Posterior vena cava (tissue), 2 donors: ENCODE measurements at places on chromosomes 3 and 15. TPM values are rescaled to one million over a fixed set of nuclear protein-coding genes. Genes with fewer than 3 reads are reported as not detected.

- no peak for DNase-seq
Observed at GRCh38 chr3:124714223-124714853, 15.9 kb upstream of the UMPS start.

DNA sequence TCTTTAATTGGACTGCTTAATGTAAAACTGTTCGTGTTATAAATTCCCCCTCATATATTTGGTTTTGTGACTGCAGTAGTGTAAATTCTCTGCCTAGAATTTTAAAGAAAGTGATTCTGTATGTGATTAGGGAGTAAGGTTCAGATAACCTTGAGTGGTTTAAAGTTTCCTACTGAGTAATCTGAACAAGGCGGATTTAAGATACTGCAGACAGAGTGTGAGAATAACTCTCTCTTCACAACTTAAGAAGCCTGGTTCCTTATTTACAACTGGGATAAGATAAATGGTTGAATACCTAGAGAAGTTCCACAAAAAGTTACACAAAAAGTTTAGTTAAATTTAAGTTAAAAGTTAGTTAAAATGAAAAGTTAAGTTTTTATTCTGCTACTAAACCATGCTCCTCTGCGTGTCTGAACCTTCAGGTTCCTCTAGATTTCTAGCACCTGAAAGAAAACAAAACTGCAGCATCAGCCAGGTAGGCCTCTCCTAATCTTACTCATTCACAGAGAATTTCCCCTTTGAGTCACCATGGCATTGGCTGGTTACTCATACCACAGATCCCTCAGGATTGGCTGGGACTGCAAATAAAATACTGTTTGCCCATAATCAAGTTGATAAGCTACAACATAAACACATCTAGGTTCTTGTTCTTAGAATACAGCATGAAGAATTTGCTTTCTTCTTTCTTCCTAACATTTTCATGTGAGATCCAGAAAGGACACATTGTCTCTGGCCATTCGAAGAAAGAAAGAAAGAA, at the start of gene ARL14:
Gene ARL14, plus strand, starts transcription at position 614 of the 757 bp plus-strand sequence. CDS start 187 bp downstream, outside the sequence.
- no peak for DNase-seq

- no peak for DNase-seq
Observed at GRCh38 chr15:72140088-72140487, 21.9 kb downstream of the SENP8 start.

DNA sequence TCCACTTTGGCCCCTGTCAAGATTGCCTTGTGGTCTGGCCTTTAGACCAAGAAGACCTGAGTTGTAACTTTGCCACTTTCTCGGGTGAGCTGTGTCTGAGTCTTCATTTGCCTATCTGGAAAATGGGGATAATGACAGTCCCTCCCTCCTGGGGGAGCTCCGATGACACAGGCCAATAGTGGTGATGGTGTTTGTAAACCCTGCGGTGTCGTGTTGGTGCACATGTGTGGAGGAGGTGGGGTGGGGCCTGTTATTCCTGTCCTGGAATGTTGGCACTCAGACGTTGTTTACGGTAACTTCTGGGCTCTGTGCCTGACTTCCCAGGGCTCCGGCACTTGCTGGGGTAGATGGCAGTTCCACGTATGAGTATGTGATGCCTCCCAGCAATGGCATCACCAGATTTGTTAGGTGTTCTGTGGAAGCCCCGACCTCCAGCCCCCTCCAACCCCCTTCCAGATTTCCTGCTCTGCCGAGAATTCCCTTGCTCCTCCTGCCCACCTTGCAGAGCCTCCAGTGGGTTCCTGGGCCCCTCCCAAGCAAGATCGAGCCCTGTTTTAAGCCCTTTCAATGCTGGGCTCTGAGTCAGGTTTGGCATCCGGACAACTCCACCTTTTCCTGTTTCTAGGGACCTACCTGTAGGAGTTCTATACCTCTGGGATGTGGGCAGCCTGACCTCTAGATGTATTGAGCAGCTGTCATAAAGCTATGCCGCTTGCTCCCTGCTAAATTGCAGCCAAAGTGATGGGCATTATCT, 31.4 kb downstream of the HRH1 start:
- DNase-seq: peak; percentile 89

DNA sequence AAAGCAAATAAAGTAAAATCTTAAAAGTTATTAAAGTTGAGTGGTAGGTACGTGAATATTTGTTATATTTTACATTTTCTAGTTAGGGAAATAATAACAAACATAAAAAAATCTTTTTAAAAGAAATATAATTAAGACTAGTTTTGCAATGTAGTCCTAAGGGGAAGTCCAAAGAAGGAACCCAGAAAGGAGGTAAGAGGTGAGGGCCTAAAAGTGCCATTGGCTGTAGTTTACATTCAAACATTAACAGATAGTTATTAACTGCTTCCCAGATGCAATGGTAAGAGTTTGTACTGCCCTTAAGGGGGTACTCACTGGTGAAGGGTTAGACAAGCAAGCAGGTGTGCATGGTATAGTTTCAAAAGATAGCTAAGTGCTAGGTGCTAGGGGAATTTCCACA, 79.2 kb downstream of the B3GALNT1 start:
- DNase-seq: no peak

- DNase-seq: no peak
Observed at GRCh38 chr3:179544981-179545645, 17.6 kb upstream of the ACTL6A start.

DNA sequence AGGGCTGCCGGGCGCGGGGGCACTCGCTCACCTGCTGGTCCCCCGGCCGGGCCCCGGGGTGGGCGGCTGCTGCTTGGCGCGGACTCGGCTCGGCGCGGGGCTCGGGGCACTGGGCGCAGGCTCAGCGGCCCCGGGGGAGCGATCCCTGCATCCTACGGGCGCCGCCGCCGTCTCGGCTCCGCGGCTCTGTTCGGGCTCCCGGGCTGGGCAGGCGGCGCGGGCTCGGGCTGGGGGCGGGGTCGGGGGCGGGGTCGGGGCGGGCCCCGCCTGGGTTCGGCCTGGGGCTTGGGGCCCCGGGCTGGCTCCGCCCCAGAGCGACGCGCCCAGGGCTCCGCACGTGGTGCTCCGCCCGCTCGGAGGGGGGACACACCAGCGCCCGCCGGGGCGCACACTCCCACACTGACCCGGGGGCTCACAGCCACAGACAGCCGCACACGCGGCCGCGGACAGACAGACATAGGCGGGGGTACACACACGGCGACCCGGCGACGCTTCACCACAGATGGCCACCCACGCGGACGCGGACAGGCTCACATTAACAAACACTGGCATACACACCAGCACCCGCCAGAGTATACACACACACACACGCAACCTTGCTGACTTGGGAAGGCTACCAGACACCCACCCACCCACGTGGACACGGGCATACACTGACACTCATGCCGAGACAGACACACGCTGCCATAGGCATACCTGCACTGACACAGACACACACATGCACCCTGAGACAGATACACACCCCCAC, at the start of gene SCN5A:
Gene SCN5A, minus strand, starts transcription at position 188 of the 748 bp plus-strand sequence. CDS start 16,380 bp downstream, outside the sequence.
- peak; percentile 78 for DNase-seq

DNA sequence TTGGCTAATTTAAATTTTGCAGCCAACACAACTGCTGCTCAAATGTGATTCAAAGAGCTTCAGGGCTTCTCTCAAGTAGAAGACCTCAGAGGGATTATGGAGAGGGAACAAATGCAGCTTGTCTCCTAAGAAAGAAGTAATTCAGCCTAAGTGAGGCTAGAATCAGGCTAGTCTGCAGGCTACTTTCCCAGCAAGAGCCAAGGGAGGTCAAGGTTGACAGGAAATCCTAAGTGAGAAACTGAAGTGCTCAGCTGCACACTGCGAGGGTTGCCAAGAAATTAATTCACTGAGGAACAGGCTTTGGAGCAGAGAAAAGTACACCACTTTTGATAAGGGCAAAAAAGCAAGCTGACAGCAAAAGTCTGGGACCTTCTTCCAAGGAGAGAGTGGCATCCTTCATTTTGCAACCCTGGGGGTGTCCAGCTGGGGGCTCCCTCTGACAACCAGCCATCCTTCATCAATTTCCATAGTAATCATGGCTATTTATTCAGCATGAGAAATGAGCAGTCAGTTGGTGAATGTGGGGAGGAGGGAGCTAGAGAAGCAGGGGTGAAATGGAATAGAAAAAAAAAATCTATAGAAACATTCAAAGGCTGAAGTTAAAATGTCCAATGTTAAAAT, 646.4 kb upstream of the ADAMTS9 start:
- DNase-seq: no peak

DNA sequence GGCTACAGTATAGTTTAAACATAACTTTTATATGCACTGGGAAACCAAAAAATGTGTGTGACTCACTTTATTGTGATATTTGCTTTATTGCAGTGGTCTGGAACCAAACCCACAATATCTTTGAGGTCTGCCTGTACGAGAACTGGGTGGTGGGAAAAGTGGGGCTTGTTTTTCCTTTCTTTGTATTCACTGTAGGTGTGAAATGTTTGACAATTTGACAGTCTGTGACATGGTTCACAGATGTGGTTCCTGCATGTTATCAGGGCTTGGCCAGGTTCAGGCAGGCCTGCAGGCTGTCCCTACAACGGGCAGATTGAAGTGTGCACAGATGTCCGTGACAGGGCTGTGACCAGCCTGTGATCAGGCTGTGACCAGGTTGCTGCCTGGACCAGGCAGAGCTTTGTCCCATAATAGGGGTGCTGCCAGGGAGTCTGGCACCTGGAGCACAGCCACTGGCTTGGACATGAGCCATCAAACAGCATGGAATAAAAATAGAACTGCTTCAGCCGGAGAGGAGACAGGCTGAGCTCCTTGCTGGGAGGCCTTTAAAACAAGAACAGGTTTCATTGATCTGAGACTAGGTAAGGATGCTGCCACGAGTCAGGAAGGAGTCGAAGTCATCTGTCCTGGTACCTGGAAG, 61.0 kb downstream of the KLF13 start:
- DNase-seq: no peak

DNA sequence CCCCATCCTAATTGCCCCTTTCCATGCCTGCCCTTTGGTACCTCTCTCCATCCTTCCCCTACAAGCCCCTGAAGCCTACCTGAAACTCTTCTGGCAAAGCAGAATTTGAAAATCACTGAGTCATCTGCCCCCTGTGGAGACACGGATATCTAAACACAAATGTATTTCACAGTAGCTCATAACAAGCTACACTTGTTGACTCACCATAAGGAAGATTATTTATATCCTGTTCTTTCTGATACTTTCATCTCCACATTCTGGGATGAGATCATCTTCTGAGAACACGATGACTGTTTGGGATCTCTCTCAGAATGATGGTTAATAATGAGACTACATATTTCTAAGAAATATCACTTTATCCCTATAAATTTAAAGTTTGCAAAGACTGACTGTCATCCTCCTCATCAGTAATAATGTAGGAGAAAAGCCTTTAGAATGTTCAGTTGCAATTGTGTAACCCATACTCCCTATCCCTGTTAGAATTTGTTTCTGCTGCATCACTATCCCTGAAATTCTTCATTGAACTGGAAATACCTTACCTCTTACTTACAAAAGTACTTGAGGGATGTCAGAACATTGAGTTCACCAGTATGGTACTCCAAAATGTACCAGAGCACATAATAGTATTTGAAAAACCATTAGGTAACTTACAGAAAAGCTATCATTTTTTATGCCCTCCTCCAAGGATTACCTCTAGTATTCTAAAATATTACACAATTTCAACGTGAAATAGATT, 116.1 kb upstream of the IL12A start:
- DNase-seq: no peak

DNA sequence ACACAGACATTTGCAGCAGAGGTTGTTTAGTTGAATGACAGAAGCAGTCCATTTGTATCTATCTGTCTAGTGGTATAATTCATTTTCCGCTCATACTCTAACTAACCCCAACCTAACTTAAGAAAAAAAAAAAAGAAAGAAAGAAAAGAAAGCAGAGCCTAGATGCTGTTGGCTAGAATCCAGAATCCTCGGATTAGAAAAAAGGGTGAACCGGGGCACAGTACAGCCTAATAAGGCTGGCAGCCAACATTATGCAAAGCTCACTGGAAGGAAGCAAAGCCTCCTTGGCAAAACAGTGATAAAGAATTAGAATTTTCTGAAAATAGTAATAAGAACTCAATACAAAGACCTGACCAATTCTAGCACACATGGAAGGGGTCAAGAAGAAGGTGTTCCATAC, 640.8 kb downstream of the TUSC7 start:
- no peak for DNase-seq

GRCh38 chr3:48919215-48920138, 835 bp downstream of the ARIH2 start:
- peak; percentile 88 for DNase-seq

DNA sequence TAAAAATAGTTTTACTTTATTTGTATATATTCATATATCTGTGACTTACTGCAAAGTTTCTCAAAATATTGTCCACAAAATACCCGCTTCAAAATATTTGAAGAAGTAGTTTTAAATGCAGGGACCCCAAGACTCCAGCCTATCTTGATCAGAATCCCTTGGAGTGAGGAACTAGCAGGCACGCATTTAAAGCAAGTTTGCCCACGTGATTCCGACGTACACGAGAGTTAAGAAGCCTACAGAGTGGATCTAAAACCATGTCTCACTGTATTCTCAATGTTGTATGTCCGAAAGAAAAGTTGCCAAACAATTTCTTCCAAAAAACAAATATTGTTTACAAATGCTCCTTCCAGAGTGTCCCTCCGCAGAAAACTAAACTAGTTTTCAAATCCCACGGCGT, 1.7 kb downstream of the GABRB3 start:
- DNase-seq: no peak

- DNase-seq: no peak
Observed at GRCh38 chr3:69825446-69825845, 86.2 kb downstream of the MITF start.

Gene TMEM62
- total RNA-seq: 16.0 TPM

Gene LRRC57
- 13.1 TPM for total RNA-seq

Gene LRTM1
- total RNA-seq: not detected

Gene MAGEL2
- total RNA-seq: 0.05 TPM

Gene TWF2
- total RNA-seq: 40.0 TPM

Gene PPP4R2
- 36.3 TPM for total RNA-seq

Gene GABRA5
- not detected for total RNA-seq

Gene WDR6
- total RNA-seq: 95.5 TPM

Gene SYNM
- total RNA-seq: 447 TPM
